ENCODE measurements at places on chromosomes 2 and 18. TPM values are rescaled to one million over a fixed set of nuclear protein-coding genes. Genes with fewer than 3 reads are reported as not detected.

Gene CAPN14
- 0.15 TPM for total RNA-seq

Gene STON1
- 33.4 TPM for total RNA-seq

Gene PCARE
- 0.95 TPM for total RNA-seq

Gene RSAD2
- 21.9 TPM for total RNA-seq

All from lower lobe of right lung (tissue), 2 donors.